BJ (cell line): ENCODE measurements at places on chromosomes 11 and 22.

- DNase-seq: no peak
These were observed 24.1 kb downstream of the APOL3 start for GRCh38 chr22:36136475-36136874.

DNA sequence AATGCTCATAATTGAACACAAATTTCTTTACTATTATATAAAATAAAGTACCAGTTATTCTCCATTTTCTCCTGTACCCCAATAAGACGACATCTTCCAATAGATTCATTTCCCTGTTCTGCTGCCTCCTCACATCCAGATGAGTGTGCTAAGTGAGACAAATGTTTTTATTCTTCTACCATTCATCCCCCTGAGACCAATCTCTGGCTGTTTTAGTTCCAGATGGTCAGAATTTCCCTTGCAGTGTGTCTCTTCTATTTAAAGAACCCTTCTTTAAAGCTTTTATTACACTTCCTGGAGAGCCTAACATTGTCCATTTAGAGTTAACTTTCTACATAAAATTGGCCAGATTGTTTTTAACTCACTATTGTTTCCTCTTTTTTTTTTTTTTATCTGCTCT is 41.2 kb upstream of the GLYATL1 start:
- no peak for DNase-seq

DNA sequence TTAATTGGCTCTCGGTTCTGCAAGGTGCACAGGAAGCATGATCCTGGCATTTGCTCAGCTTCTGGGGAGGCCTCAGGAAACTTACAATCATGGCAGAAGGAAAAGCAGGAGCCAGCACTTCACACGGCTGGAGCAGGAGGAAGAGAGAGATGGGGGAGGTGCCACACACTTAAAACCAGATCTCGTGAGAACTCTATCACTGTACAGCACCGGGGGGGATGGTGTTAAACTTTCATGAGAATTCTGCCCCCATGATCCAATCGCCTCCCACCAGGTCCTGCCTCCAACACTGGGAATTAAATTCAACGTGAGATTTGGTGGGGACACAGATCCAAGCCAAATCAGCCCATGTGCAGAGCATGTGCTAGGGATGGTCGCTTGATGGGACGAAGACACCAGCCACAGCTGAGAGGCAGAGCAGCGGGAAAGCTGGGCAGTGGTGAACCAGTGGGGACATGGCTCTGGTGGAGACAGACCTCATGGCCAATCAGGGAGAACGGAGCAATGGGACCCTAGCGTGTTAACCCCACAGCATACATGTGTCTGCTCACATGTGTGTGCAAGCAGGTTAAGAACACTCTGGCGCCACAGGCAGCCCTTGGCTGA is 6.2 kb downstream of the TANGO2 start:
- no peak for DNase-seq

DNA sequence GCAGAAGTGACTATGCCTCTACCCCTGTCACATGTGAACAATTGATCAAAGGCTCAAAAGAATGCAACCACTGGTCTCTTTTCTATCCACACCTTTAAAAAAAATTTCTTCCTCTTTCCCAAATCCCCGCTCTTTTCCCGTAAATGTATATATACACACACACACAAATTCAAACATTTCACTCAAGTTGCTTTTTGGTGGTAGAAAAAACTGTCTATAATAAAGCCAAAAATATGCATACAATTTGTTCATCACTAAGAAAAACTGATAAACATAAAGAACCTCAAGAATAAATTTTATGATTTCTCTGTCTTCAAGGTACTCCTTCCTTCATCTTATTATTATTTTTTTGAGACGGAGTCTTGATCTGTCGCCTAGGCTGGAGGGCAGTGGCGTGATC is 5.6 kb downstream of the SMC1B start:
- DNase-seq: no peak

DNA sequence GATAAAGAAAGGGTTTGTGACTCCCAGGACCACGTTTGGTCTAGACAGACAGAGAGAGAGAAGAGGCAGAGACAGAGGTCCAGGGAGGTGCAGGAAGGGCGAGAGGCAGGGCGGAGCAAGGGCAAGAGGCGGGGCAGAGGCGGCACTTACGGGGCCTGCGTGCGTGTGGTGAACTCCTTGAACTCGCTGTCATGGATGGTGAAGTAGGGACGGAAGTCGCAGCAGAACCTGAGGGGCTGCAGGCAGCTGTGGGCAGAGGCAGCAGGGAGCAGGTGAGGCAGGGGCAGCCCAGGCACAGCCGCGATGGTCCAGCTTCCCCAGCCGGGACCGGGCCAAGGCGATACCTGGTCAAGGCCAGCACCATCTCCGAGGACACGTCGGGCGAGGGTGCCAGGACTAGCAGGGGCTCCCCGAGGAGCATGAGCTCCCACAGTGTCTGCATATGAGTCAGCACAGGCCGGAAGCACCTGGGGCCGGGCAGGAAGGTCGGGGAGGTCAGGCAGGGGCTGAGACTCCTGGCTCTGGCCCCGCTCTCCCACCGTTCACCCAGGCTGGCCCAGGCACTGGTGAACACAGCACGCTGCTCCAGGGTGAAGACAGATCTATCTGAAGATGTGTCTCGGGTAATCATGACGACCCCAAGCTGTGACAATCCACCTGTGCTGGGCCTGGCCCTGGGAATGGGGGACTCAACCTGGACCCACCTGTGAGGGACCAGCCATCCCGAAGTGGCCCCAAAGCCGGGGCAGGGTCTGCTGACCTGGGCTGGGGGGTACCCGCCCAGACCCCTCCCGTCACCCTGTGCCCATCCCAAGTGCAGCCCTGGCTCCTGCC is 7.2 kb upstream of the PLXNB2 start:
- DNase-seq: no peak

- no peak for DNase-seq
These were observed 17.5 kb downstream of the WBP2NL start for GRCh38 chr22:42016111-42016510.
